ENCODE measurements at places on chromosomes 13 and 19. TPM values are rescaled to one million over a fixed set of nuclear protein-coding genes. Genes with fewer than 3 reads are reported as not detected.

The NCR1 gene
- not detected for total RNA-seq

The FFAR2 gene
- total RNA-seq: not detected

The CYP4F22 gene
- not detected for total RNA-seq

The SPIB gene
- 0.25 TPM for total RNA-seq

The FCHO1 gene
- 17.9 TPM for total RNA-seq

The TRIM28 gene
- 647 TPM for total RNA-seq
